DND-41 (cell line): ENCODE measurements at places on chromosomes 3 and 15.

DNA sequence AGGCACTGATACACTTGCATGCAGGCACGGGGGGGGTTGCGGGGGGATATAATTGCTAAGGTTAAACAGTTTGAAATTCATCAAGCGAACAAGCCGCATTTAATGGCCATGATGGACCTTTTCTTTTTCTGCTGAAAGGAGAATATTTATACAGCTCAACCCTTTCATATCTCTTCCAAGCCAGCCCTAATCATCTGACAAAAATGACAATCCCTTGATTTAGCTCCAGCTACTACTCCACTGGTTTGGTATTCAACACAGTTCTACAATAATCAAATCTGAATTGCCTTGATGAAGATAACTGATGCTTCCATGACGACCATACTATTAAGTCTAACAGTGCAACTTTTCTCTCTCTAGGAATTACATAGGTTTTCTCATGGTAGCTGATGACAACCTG, 374.9 kb downstream of the PLCL2 start:
- no peak for DNase-seq

DNA sequence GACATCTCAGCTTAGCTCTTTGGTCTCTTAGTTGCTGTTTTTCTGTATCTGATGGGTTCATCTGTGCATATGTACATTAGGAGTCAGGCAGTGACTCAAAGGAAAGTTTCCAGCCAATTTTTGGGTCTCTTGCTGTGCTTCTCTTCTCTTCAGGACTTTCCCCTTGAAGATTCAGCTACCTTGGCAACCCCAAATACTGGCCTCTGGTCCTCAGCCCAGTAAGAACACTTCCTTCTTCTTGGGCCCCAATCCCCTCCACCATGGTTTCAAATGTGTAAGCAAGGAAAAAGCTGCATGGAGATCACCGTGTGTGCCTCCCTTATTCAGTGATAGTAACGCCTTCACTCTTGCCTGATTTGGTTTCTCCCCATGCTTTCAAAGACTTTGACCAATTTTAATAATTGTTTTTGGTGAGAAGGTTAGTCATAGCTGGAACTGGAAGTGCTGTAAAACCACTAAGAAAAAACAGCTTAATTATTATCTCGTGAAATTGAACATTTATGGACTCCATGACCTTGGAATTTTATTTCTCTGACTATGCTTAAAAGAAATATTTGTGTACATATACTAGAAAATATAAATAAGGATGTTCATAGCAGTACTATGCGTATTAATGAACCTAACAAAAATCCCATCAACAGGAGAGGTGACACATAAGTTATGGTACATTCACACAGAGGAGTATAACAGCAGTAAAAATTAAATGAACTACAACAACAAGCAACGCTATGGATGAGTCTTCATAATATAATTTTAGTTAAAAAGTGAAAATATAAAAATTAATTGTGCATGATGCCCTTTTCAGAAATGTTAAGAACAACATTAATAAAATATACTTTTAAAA, 125.3 kb upstream of the BCL6 start:
- DNase-seq, result no peak

DNA sequence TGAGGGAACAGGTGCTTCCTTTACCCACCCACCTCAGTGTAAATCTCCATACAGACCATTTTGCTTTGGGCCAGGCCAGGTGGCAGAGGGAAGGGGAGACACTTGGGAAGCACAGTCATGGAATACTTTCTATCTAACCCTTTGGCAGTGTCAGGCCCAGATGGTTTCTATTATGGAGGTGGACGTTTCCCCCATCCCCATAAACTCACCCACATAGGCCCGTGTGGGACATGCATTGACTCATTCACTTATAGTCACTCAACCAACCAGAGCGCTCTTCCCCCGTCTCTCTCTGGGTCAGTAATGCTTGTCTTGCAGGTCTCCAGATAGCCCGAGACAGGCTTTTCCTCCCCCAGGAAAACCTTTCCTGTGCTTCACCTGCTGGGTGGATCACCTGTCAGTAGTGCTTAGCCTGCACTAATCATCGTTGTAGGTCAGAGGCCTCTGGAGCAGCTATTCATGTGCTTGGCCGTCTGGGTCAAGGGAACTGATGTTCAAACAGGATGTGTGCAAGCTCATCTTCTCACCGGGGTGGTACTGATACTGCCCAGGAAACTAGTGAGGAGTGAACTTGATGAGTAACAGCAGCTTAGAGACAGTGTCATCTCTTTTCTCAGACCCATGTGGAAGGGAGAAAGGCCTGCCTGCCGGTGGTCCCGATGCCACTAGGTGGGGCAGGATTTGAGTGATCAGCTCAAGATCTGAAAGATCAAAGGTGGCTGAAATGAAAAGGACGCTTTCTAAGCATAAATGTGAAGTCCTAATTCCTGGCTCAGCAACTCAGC, 67.1 kb downstream of the CEMIP start:
- no peak for DNase-seq

DNA sequence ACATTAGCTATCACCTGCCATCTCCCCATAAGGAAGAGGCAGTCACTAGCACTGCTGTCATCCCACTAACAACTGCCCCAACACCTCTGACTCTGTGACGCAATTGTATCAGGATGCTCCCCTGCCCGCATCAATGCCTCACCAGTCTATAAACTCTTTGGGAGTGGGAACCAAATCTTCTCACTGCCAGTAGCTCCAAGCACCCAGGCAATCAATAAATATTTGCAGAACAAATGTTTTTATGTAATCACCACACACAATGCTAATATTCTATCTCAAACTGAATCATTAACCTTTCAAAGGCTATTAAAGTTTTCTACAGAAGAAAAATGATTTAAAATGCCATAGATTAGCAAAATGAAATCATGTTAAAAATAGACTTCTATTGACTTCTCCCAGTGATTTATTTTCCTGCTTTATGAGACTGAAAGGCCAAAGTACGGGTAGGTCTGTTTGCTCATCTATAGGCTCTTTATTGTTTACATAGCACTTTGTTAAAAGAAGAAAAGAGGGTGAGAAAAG, 131.3 kb downstream of the PLD1 start:
- no peak for DNase-seq

- no peak for DNase-seq
Measured at GRCh38 chr15:35061161-35061824, 23.8 kb downstream of the NANOGP8 start.

DNA sequence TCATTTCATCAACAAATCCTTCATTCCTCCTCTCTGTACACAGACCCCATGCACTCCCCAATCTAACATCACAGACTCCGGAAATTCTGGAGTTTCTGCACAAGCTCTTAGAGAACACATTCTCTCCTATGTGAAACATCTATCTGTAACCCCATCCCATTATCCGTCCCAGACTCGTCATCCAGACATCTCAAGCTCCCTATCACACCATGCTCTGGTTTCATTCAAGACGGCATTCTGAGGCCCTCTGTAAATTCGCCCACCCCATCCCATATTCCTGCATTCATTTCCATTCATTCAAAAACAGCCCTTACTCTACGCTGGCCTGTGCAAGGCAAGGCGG, 575 bp downstream of the LEO1 start:
- no peak for DNase-seq

GRCh38 chr3:156472150-156472549, 82.8 kb downstream of the SSR3 start:
- DNase-seq, result no peak
